Tibial nerve (tissue), 4 donors: ENCODE measurements at places on chromosomes 5 and 9. TPM values are rescaled to one million over a fixed set of nuclear protein-coding genes. Genes with fewer than 3 reads are reported as not detected.

SOX30 gene
- not detected for total RNA-seq

- H3K27me3 ChIP-seq = no peaks in the 10 kb centered on the region
- DNase-seq = no peak
Observed at GRCh38 chr9:90477535-90477934, 165.1 kb downstream of the DIRAS2 start.

- H3K4me3 ChIP-seq = no peak overlapping the region
- H3K36me3 ChIP-seq = no peaks in the 10 kb centered on the region
- DNase-seq = no peak
- no peak overlapping the region for H3K27ac ChIP-seq
- no peaks in the 10 kb centered on the region for H3K4me1 ChIP-seq
Observed at GRCh38 chr5:9784231-9784630, 154.1 kb upstream of the TAS2R1 start.

GRCh38 chr9:117091529-117091928 is 323.3 kb downstream of the ASTN2 start:
- no peaks in the 10 kb centered on the region for H3K27me3 ChIP-seq
- H3K27ac ChIP-seq = no peak overlapping the region
- H3K36me3 ChIP-seq = no peaks in the 10 kb centered on the region

GRCh38 chr9:81320909-81321482 is 368.4 kb downstream of the TLE1 start:
- no peak overlapping the region for H3K4me3 ChIP-seq
- H3K27me3 ChIP-seq = no peaks in the 10 kb centered on the region
- DNase-seq = no peak
- no peaks in the 10 kb centered on the region for H3K4me1 ChIP-seq
